ENCODE measurements at places on chromosomes 11 and 22.

GRCh38 chr22:49975543-49976389 lies 15.2 kb downstream of the PIM3 start:
- no peak for DNase-seq

GRCh38 chr22:35648066-35649025 lies at the start of gene APOL6:
APOL6 (plus strand) TSS chr22:35648446; CDS start chr22:35656426, 7,980 bp downstream.
- no peak for DNase-seq

GRCh38 chr11:96664110-96664509 lies 274.3 kb downstream of the JRKL start:
- DNase-seq, result no peak

DNA sequence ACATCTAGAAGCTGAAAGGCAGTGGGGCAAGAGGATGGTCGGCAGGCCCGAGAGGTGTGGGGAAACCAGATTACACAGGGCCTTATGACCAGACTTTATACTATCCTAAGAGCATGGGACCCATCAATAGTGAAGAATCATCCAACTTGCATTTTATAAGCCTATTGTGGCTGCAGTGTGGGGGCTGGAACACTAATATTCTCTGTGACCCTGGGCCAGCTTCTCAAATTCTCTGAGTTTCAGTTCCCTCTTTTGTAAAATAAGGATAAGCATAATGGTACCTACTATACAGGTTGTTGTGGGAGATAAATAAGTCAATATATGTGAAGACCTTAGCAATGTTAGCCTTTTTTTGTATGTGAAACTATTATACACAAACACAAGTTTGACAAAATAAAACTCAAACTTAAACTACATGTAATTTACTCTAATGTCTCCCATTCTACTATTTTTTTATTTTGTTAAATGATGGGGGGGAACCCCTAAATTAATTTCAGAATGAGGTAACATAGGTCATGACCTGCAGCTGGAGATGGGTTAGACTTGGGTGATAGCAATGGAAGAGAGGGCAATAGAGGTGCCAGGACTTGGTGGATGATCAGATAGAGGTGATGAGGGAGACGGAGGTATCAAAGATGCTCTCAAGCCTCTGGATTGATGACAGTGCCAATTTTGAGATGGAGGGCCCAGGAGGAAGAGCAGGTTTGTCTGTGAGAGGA lies 30.1 kb downstream of the SMCO4 start:
- no peak for DNase-seq

GRCh38 chr11:35523331-35523768 lies 2.1 kb downstream of the PAMR1 start:
- DNase-seq, result peak; percentile 70

DNA sequence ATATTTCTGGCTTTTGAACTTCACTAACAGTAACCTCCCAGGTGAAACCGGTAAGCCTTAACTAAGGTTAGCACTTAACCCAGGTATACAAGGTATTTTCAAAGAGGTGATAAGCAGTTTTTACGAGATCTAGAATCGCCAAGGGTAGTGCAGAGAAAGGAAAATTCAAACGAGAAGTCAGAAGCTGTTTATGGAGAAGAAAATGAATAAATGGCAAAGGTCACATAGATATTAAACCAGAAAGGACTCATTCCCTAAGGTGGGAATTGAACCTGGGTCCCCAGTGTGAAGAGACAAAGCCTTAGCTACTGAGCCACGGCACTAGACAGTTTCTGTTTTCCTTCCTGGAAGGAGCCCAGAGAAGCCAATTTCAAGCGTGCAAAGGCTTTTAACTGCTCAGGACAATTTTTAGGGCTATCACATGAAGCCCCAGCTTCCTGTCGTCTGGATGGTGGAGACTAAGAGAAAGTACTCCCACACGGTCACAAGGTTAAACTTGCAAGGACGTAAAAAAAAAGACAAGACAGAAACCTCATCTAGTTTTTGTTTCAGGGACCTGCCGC lies 5.7 kb upstream of the C1QTNF6 start:
- no peak for DNase-seq
